ENCODE measurements at places on chromosomes 3 and 15.
A peak's percentile ranks its signal among the peaks of the same experiment; 100 is the strongest.

GRCh38 chr3:44000586-44000985, 241.1 kb upstream of the TOPAZ1 start:
- DNase-seq: no peak

DNA sequence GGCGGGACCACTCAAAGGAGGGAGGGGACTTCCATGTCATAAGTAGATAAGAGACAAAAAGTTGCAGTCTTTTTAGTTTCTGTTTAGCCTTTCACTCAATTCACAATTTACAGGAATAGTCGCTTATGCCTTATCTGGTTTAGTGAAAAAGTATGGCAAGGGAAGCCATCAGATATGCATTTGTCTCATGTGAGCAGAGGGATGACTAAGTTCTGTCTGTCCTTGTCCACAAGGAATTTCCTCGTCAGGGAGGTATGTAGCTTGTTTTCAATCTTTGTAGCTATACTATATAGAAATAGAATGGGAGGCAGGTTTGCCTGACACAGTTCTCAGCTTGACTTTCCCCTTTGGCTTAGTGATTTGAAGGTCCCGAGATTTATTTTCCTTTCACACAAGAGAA, 882.8 kb downstream of the NAALADL2 start:
- no peak for DNase-seq

GRCh38 chr3:71406972-71407810, 176.3 kb downstream of the FOXP1 start:
- no peak for DNase-seq

GRCh38 chr15:27826411-27826810, 272.7 kb downstream of the OCA2 start:
- no peak for DNase-seq

DNA sequence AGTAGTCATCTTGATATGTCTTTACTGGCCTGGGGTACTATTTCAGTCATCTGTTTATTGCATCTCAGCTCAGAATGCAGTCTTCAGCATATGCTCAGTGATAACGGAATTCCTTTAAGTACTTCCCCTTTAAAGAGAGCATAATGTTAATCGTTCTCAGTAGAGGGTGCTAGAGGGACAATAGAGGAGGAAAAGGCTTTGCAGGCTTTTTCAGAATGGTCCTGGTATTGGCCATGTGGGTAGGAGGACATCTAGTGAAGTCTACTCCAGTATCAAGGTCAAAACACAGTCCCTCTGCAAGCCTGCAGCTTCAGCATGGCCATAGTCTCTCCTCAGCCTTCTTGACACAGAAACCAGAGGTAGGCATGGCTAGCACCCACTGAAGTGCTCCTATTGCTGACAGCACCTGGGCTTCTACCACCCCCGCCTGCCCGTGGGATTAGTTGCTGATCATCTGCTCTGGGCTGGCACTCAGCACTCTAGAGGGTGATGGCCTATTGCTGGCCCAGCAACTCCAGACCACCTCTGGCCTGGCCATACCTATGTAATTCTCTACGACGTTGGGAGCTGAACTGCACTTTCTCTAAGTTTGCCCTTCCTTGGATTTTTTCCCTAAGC, 65.4 kb downstream of the KCNH8 start:
- peak; percentile 38 for DNase-seq

DNA sequence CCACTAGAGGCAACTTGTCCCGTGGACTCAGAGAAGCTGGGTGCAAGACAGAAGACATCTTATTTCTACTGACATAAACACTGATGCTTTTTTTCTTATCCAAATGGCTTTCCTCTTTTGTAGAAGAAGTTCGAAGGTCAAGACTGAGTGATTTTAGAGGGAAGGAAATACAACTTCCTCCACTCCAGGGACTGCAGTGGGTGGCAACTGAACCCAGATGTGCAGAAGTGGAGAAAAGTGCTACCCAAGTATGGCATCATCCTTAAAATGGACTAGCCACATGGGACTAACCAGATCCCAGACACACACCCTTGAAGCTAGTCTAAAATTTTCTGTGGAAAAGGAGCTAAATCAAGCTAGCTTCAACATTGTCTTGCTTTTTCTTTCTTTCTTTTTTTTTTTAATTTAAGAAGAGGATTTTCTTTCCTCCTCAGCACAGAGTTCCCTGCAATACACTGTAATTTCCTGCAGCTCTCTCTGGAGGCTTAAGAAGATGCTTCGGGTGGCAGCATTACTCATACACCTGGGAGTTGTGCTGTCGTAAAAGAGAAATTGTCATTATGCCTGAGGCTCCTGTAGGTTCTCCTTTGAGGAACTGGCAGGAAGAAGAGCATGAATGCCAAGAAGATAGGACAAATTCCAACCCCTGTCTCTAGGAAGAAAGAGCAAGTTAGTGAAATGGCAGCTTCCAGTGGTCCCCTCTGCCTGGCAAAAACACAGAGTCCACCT, 3.8 kb upstream of the FRMD4B start:
- DNase-seq: peak; percentile 62

DNA sequence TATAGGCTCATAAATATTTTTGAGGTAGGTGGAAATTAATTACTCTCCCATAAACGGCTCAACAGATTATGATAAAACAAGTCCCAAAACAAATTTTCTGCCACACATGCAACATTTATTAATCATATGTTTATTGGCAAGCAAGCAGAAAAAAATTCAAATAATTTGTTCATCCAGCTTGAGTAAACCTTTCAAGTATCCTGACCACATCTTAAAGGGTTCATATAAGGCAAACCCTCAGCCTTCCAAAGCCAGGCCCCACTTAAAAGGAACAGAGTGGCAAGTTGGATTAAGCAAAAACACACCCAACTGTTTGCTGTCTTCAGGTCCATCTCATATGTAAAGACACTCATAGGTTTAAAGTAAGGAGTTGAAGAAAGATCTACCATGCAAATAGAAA, 1042.3 kb downstream of the DIPK2A start:
- no peak for DNase-seq

- peak; percentile 13 for DNase-seq
Observed at GRCh38 chr15:33059184-33059583, 135.3 kb downstream of the FMN1 start.

GRCh38 chr3:7854721-7855120, 646.9 kb upstream of the LMCD1 start:
- DNase-seq: no peak

DNA sequence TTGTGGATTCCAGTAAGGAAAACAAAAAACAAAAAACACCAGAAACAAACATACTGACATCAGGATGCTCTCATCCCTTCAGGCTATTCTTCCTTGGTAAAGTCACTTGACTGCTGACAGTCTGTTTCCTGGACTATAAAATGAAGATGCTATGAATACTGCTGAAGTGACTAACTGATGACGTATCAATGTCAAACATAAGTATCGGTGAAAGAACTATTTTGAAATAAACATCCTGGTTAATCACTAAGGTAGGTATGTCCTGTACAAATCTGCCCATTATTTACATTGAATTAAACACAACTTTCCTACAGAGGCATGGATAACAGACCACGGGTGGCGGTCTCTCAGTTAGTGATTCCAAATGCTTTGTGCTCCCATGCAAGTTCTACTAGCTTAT, 45.9 kb downstream of the CHAC1 start:
- no peak for DNase-seq

DNA sequence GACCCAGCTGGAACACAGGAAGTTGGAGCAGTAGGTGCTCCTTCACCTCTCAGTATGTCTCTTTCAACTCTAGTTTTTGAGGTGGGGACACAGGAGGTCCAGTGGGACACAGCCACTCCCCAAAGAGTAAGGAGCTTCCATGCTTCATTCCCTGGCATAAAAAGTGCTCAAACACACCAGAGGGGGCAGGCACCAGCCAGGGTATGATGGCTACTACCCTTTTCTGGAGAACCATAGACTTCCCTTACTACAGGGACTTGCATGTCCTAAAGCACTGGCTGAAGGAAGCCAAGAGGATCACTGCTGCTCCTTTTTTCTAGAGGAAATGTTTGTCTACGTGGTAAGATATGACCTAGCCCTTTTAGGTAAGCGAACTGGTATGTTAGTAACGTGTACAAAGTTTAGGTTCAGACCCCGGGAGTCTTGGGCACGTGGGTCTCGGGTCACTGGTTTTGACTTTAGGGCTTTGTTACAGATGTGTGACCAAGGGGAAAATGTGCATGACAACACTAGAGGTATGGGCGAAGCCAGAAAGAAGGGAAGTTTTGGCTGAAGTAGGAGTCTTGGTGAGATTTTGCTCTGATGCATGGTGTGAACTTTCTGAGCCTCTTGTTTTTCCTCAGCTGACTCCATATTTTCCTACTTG, 11.9 kb downstream of the IL17RB start:
- no peak for DNase-seq

- DNase-seq: peak; percentile 52
Observed at GRCh38 chr15:51108933-51109550, 14.3 kb upstream of the TNFAIP8L3 start.

GRCh38 chr3:168341956-168342936, 246.5 kb upstream of the GOLIM4 start:
- no peak for DNase-seq
